ENCODE measurements at places on chromosomes 6 and 20.
A peak's percentile ranks its signal among the peaks of the same experiment; 100 is the strongest.

DNA sequence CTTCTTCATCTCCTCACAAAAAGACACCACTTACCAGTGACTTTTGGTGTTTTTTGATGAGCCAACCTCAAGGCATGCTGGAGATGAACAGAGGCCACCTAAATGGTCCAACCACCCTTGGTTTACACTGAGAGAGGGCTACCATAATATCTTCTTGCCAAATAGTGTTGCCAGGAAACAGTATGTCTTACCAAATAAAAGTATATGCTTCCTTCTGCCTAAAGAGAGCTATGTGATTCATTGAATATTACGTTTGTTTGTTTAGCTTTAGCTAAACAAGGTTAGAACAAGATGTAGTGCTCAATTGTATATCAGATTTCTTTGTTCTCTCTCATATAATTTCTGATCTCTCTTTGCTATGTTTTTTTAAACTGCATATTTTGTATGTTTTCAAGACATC, 40.6 kb upstream of the BMP6 start:
- DNase-seq: no peak

GRCh38 chr6:72642435-72642834, 20.6 kb downstream of the KCNQ5 start:
- no peak for DNase-seq

DNA sequence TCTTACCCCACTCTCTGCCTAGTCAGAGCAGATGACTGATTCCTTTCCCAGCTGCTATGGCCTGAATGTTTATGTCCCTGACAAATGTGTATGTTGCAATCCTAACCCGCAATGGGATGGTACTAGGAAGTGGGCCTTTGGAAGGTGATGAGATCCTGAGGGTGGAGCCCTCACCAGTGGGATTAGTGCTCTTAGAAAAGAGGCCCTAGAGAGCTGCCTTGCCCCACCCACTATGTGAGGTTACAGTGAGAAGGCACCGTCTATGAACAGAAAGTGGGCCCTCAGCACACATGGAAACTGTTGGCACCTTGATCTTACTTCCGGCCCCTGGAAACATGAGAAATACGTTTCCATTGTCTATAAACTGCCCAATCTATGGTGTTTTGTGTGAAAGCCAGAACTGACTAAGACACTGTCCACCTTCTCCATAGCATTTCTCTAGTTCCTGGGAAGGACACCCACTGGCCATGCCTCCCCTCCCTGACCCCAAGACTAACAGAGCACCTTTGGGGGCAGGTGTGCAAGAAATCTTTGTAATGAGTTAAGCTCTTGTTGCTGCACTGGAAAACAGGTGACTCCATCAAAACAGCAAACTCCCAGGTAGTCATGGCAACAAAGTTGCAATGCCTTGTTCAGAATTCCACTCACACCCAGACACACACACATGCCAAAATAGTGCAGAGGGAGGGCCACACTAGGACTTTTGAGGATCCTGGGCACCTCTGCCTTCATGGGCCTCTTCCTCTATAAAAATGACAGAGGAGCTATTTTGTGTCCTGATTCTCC, 16.2 kb downstream of the GABRR2 start:
- no peak for DNase-seq

GRCh38 chr6:1662534-1662933, 52.8 kb downstream of the FOXC1 start:
- DNase-seq: no peak

DNA sequence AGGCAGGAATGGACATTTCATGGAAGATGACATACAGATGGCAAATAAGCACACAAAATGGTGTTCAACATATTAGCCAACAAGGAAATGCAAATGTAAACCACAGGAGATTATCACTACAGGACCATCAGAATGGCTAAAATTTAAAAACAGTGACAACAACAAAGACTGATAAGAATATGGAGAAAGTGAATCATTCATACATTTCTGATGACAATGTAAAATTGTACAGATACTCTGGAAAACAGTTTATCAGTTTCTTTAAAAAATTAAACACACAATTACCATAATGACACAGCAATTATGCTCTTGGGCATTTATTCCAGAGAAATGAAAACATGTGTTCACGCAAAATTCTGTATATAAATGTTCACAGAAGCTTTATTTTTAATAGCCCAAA, 105.8 kb upstream of the RUNX2 start:
- DNase-seq: no peak

- no peak for DNase-seq
Measured at GRCh38 chr6:84687431-84687830, 77.0 kb downstream of the TBX18 start.

- DNase-seq: no peak
Measured at GRCh38 chr20:46985671-46986070, 91.0 kb downstream of the EYA2 start.

- DNase-seq: no peak
Measured at GRCh38 chr6:3538536-3538935, 81.7 kb upstream of the SLC22A23 start.

DNA sequence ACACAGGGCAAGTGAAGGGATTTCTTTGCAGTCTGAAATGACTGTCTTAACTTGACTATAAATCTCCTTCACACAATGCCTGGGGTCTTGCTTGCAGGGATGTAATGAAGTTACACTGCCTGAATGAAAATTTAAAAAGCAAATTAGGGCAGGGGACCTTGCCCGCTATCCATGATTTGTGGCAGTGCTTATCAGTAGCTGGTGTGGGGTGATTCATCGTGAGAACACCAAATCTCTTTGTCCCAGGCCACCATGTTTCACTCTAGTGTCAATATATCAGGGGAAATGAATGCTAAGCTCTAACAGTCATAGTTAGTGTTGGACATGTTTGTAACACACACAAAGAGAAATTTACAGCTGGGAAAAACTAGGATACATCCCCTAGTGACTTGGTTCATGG, 713.7 kb upstream of the EPHA7 start:
- DNase-seq: no peak

GRCh38 chr20:20737158-20737557, 24.7 kb upstream of the RALGAPA2 start:
- DNase-seq: no peak

DNA sequence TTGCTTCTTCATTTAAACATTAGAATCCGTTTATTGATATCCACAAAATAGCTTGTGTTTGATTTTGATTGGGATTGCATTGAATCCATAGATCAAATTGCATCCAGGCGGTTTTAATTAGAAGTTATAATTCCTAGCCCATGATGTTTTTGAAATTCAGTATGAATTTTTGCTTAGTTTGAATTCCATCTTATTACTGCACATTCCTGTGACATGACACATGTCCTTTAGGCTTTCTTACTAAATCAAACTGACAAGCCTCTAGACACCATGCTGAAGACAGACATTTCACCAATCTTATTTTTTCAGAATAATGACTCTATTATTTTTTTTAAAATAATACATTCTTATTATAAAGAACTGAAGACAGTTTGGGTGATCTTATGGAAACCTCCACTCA, 21.4 kb upstream of the PI16 start:
- no peak for DNase-seq

GRCh38 chr6:37947468-37947867, 127.9 kb downstream of the ZFAND3 start:
- DNase-seq: no peak

- no peak for DNase-seq
Measured at GRCh38 chr6:139508576-139508975, 134.1 kb upstream of the CITED2 start.

- no peak for DNase-seq
Measured at GRCh38 chr6:168715643-168716481, 274.9 kb downstream of the SMOC2 start.

GRCh38 chr6:160239929-160240690, 18.5 kb downstream of the SLC22A2 start:
- DNase-seq: no peak

DNA sequence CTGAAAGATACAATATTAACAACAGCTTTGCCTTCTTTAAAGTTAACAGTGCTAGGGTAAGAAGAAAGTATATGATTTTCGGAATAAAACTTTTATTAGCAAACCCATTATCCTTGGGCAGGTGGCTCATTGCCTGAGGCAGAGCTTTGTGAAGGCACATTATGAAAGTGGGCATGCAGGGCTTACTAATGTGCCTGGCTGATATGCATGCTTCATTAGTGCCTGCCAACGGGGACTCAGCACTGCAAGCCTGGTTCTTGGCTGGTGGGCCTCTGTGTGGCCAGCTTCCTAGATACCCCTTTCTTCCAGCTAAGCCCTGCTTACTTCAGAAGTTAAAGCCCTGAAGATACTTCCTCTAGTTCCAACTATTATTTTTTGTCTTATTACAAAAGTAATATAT, 481.6 kb downstream of the ADGRB3 start:
- no peak for DNase-seq

DNA sequence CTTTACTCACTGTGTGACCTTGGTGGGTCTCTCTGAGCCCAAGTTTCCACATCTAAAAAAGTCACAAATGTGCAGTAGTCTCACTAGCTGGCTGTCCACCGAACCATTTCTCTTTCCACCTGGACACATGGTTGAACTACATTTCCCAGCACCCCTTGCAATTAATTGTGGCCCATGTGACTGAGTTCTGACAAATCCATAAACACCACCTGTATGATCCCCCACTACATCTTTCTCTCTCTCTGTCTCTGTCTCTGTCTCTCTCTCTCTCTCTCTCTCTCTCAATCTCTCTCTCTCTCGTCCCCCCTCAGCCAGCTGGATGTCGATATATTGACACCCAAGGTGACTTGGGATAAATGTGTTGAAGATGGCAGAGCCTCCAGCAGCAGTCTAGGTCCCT, 42.8 kb downstream of the SNHG17 start:
- DNase-seq: no peak

DNA sequence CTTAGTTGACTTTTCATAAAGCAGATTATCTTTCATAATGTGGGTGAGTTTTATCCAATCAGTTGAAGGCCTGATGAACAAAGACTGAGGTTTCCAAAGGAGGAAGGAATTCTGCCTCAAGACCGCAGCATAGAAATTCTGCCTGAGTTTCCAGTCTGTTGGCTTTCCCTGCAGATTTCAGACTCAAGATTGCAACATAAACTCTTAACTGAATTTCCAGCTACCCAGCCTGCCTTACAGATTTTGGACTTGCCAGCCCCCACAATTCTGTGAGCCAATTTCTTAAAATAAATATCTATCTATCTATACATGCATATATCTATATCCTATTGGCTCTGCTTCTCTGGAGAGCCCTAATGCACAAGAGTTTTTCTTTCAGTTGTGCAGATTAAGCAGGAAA, 57.3 kb upstream of the SMLR1 start:
- DNase-seq: no peak

DNA sequence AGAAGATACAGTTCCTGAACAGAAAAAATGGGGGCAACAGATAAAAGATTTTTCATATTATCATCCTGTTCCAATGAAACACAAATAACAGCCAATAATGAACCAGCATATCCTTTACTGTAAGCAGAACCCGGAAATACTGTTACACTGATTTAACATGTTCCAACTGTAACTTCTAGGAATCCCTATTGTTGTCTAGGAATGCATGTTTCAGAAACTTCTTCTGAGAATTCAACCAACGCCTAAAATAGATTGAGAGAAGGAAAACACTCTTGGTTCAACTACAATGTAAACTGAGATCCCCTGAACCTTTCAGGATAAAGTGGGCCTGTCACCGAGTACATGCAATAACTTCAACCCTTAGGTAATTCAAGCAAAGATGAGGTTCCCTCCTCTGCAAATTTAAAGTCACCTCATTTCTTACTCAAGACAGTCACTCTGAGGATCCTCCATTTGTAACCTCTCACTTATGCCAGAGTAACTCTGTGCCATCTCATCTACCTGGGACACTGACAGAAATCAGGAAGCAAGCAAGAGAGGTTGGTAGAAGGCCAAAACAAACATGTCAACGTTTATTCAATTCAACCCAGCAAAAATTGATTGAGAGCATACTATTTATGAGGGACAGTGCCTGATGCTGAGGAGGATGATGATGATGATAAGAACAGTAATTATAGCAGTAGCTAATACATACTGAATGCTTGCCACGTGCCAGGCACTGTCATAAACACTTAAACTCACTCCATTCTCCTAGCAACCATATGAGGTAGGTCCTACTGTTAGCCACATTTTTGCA, 14.1 kb downstream of the UBE3D start:
- no peak for DNase-seq

GRCh38 chr6:42045538-42046460, 4.5 kb upstream of the TAF8 start:
- peak; percentile 66 for DNase-seq

DNA sequence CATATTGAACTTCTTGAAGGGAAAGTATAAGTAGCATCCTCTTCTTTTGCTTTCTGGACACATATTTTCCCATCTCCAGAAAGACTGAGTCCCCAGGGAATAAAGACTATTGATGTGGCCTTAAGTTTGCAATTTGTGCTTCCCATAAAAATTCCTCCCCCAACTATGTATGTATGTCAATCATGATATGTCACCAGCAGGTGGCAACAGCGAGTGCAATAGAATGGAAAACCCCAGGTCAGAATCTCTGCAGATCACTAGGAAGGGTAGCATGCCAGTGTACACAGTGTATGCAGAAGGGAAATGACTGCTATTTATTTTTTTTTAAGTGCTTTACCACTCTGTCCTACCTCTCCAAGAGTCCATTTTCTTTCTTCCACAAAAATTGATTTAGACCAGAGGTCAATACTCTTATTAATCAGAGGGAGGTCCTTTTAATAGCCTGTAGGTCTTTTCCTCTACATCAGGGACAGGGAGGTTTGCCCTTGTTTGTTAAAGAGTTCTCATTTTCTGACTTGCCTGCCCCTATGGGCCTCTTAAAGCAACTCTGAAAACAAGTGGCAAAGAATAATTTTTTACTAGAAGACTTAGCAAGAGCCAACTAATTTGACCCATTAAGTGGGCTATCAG, 61.4 kb downstream of the BMP2 start:
- DNase-seq: no peak

GRCh38 chr6:26482338-26482737, 17.8 kb upstream of the BTN1A1 start:
- no peak for DNase-seq

- no peak for DNase-seq
Measured at GRCh38 chr20:21681234-21681921, 24.1 kb upstream of the PAX1 start.

GRCh38 chr6:39303425-39304153, 10.6 kb downstream of the KCNK17 start:
- DNase-seq: no peak

- DNase-seq: no peak
Measured at GRCh38 chr6:7411328-7411727, 21.7 kb downstream of the RIOK1 start.

DNA sequence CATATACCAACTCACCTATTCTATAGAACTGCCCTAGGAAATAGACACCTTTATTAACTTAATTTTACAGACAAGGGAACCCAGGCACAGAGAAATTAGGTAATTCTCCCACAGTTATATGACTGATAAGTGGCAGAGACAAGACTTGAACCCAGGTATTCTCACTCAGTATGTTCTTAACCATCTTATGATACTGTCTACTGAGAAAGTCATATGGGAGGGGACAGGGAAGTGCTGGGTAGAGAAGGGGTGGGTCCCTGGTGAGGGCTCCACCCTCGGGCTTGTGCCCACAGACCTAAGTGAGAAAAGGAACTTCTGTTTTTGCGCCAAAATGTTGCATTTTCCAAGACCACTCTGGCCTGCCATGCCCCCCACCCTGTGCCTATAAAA, 123.5 kb downstream of the RNF144B start:
- no peak for DNase-seq
